Tibial artery (tissue), 4 donors: ENCODE measurements at places on chromosomes 11 and 22.
A peak's percentile ranks its signal among the peaks of the same experiment; 100 is the strongest.

DNA sequence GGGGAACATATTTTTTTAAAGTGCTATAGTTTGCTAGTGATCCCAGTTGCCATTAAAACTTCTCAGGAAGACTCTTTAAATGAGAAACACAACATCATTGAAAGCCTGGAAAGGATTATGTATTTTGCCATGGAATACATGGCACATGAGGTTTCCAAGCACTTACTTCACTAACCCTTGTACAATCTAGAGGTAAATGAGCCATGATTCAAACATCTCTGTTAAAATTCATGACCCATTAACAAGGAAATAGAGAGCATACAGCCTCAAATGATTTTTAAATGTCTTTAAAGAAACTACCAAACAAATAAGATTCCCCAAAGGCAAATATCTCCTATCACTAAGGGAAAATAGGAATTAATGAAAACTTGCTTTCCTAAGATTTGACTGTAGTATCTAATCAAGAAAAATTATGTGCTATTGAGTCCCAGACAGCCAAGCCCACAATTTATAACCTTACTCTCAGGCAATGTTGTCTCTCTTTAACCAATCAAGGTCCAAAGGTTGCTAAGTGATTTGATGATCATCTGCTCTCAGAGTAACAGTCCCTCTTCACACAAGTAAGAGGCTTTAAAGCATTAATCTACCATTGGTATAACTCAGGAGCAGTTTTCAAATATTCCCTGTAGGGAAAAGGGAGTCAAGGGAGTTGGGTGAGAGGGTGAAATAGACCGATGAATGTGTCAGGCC is 92.0 kb upstream of the DDI1 start:
- DNase-seq = no peak
- no peak overlapping the region for H3K4me3 ChIP-seq
- no peaks in the 10 kb centered on the region for H3K27me3 ChIP-seq
- no peaks in the 10 kb centered on the region for H3K4me1 ChIP-seq
- H3K36me3 ChIP-seq = no peaks in the 10 kb centered on the region

DNA sequence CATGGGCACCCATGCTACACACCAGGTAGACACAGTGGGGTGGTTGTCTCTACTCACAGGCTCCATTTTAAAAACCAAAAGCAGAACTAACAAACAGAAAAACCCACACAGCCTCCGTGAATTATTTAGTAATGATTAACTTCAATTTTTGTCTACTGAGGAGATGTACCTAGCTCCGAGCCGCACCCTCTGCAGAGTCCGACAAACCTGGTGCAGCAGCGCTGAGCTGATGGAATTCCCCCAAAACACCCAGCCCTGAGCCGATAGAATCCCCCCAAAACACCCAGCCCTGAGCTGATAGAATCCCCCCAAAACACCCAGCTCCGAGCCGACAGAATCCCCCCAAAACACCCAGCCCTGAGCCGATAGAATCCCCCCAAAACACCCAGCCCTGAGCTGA is 927.0 kb downstream of the BRD1 start:
- H3K4me1 ChIP-seq = no peaks in the 10 kb centered on the region
- H3K36me3 ChIP-seq = no peaks in the 10 kb centered on the region
- H3K4me3 ChIP-seq = no peak overlapping the region
- no peak for DNase-seq

GRCh38 chr11:2870460-2870859 is 15.1 kb downstream of the CDKN1C start:
- no peak overlapping the region for H3K27ac ChIP-seq
- no peaks in the 10 kb centered on the region for H3K36me3 ChIP-seq
- H3K4me3 ChIP-seq = no peak overlapping the region
- H3K27me3 ChIP-seq = no peaks in the 10 kb centered on the region

GRCh38 chr11:77345621-77346020 is 44.1 kb upstream of the GDPD4 start:
- H3K27ac ChIP-seq = no peak overlapping the region
- no peaks in the 10 kb centered on the region for H3K4me1 ChIP-seq
- H3K36me3 ChIP-seq = peaks cover 33% of the 10 kb centered on the region
- DNase-seq = no peak
- no peaks in the 10 kb centered on the region for H3K27me3 ChIP-seq

DNA sequence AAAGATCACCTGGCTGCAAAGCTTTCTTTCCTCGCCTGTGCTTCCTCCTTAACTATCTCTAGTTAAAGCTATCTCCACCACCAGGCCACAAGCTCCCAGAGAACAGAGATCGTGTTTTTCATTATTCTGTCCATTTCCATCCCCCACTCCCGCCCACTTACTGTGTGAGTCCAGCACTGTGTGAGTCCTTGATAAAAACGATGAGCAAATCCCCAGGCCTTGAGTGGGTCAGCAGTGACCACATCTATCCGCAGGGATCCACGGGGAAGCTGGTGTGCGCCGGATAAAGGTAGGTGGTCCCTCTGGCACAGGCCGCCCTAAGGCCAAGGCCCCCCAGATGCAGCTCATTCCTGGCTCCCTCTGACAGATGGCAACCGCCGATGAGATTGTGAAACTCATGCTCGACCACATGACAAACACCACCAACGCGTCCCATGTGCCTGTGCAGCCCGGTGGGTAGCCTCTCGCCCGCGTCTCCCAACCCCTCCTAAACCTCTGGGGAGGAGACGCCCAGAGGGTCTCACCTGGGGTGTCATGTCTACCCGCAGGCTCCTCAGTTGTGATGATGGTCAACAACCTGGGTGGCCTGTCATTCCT is 9.3 kb downstream of the TKFC start:
- H3K4me3 ChIP-seq = no peak overlapping the region
- no peak overlapping the region for H3K27ac ChIP-seq
- H3K36me3 ChIP-seq = peaks cover 6% of the 10 kb centered on the region

DNA sequence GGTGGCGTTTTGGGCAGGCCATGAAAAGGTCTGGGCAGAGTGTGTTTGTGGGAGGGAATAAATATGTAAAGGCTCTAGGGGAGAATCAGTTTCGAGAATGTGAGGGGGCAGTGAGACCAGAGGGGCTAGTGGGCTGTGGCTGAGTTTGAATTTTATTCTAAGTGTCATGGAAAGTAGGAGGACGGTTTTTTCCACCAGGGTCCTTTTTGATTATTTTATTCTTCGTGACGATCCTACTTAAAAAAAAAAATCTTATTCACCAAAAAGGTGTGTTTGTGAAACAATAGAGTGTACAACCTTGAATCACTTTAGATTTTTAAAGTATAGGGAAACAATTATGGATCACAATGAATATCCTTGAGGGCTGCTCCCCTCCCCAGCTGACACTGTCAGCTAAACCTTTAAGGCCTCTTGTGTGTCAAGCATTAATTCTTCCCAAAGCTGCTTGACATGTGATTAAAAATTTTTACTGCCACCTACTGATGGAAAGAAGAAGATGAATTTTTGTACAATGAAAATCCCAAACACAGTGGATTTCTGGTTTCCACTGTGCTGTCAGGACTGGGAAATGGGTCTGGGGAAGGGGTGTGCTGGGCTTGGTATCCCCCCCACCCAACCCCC is 107.5 kb upstream of the OR4B1 start:
- H3K27ac ChIP-seq = no peak overlapping the region
- no peak overlapping the region for H3K4me3 ChIP-seq
- no peak for DNase-seq
- no peaks in the 10 kb centered on the region for H3K36me3 ChIP-seq

DNA sequence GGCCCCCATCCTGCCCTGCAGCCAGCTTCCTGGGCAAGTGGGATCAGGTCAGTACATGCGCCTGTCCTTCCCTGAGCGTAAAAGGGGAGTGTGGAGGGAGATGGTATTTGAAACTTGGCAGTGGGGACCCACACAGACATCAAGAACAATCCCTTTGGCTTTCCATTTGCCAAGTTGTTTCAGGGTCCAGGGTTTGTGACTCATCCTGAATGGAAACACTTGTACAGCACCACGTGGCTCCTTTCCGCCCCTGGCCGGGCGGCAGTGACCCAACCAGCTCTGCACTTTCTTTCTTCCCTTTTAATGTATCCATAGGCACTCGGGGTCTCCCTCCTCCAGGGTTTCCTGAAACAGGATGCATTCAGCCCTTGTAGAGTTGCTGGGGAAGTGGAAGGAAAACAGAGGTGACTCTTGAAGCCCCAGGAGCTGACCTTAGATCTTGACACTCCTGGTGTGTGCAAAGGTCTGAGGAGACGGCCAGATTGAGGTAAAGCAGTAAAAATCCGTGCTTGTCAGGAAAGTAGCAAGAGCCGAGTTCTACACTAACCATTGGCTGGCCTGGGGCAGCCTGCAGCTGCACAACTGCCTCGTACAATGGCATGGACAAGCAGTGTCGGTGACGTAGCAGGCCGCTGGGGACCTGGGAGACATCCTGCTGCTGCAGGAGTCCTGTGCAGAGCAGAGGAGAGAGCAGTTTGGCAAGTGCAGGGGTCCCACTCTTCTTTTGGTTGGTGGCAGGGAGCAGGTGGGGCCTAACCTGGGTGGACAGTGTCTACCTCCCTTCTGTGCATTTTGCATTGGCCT is 189.8 kb downstream of the SNX19 start:
- H3K27me3 ChIP-seq = no peaks in the 10 kb centered on the region
- no peak overlapping the region for H3K4me3 ChIP-seq
- no peak for DNase-seq
- H3K36me3 ChIP-seq = no peaks in the 10 kb centered on the region
- no peak overlapping the region for H3K27ac ChIP-seq

GRCh38 chr11:10048350-10048749 is 245.7 kb downstream of the SBF2 start:
- DNase-seq = no peak
- H3K36me3 ChIP-seq = no peaks in the 10 kb centered on the region
- H3K4me3 ChIP-seq = no peak overlapping the region
- no peaks in the 10 kb centered on the region for H3K27me3 ChIP-seq
- no peaks in the 10 kb centered on the region for H3K4me1 ChIP-seq

- no peak overlapping the region for H3K27ac ChIP-seq
- no peaks in the 10 kb centered on the region for H3K36me3 ChIP-seq
- no peaks in the 10 kb centered on the region for H3K4me1 ChIP-seq
Measured at GRCh38 chr11:134569195-134569594, 157.2 kb upstream of the B3GAT1 start.

- DNase-seq = no peak
- no peaks in the 10 kb centered on the region for H3K36me3 ChIP-seq
- H3K27ac ChIP-seq = no peak overlapping the region
- H3K4me1 ChIP-seq = no peaks in the 10 kb centered on the region
- H3K4me3 ChIP-seq = peak overlapping the region; percentile 63
Measured at GRCh38 chr11:14642873-14643696, 519 bp upstream of the PDE3B start.

GRCh38 chr11:110362971-110363509 is 66.6 kb upstream of the RDX start:
- no peak overlapping the region for H3K4me3 ChIP-seq
- no peaks in the 10 kb centered on the region for H3K4me1 ChIP-seq
- H3K27me3 ChIP-seq = no peaks in the 10 kb centered on the region
- H3K36me3 ChIP-seq = no peaks in the 10 kb centered on the region
- H3K27ac ChIP-seq = no peak overlapping the region
- no peak for DNase-seq

DNA sequence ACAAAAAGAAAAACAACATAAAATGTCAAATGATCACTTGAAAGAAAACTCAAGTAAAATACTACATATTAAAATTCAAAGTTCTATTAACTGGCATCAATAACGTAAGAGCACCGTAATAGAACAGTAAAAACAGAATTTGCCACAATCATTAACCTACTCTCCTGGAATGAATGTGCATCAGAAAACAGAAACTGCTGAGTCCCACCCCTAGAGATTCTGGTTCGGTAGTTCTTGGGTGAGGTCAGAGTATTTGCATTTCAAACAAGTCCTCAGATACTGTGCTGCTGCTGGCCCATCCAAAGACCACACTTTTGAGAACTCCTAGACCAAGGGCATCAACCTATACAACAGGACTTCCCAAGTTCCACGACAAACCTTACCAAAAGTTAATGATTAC is 23.5 kb downstream of the PITPNB start:
- no peak overlapping the region for H3K4me3 ChIP-seq
- no peaks in the 10 kb centered on the region for H3K27me3 ChIP-seq
- peaks cover 65% of the 10 kb centered on the region for H3K36me3 ChIP-seq
- no peak overlapping the region for H3K27ac ChIP-seq

GRCh38 chr11:62001450-62002191 is 34.2 kb upstream of the FTH1 start:
- H3K27ac ChIP-seq = no peak overlapping the region
- H3K27me3 ChIP-seq = no peaks in the 10 kb centered on the region
- peak; percentile 60 for DNase-seq

GRCh38 chr11:98771791-98772190 is 249.0 kb upstream of the CNTN5 start:
- H3K27me3 ChIP-seq = no peaks in the 10 kb centered on the region
- H3K4me1 ChIP-seq = no peaks in the 10 kb centered on the region
- DNase-seq = no peak

- H3K27me3 ChIP-seq = no peaks in the 10 kb centered on the region
- DNase-seq = no peak
- no peak overlapping the region for H3K4me3 ChIP-seq
- H3K4me1 ChIP-seq = no peaks in the 10 kb centered on the region
- H3K27ac ChIP-seq = no peak overlapping the region
- H3K36me3 ChIP-seq = no peaks in the 10 kb centered on the region
Measured at GRCh38 chr11:110797453-110797852, 85.2 kb upstream of the ARHGAP20 start.

DNA sequence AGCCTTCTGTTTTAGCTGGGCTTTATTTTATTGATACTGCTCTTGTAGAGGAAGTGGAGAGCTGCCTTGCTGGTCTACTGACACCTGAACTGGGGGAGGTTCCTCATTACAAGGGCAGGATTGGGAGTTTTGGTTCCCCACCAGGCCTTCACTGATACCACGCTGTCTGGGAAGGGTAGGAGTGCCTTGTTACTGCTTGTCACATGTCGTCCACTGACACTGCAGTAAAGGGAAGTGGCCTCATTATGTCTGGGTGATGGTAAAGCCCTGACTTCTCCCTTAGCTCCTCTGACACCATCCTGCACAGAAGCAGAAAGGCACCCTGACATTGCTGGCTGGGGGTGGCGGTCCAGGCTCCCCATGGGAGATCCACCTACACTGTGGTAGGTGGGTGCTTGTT is 38.7 kb upstream of the ELF5 start:
- DNase-seq = no peak
- H3K4me3 ChIP-seq = no peak overlapping the region
- no peaks in the 10 kb centered on the region for H3K36me3 ChIP-seq
- no peaks in the 10 kb centered on the region for H3K27me3 ChIP-seq

DNA sequence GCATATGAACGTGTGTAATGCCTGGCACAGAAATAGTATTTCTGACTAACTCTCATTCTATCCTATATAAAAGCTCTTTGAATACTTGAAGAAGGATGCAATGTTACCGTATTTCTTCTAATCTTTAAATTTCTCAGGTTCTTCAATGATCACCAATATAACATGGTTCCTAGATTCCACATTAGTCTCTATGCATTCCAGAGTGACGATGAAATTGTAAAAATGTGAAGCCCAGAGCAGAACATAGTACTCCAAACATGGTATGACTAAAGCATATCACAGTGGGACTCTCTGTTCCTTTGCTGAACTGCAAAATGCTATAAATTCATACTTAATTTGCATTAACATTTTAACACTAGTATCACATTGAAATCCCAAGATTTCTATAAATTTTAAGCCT is 877.6 kb upstream of the CHORDC1 start:
- no peaks in the 10 kb centered on the region for H3K4me1 ChIP-seq
- DNase-seq = no peak
- no peaks in the 10 kb centered on the region for H3K36me3 ChIP-seq
- H3K4me3 ChIP-seq = no peak overlapping the region
